ENCODE measurements at places on chromosomes 16 and 17.
A peak's percentile ranks its signal among the peaks of the same experiment; 100 is the strongest.

DNA sequence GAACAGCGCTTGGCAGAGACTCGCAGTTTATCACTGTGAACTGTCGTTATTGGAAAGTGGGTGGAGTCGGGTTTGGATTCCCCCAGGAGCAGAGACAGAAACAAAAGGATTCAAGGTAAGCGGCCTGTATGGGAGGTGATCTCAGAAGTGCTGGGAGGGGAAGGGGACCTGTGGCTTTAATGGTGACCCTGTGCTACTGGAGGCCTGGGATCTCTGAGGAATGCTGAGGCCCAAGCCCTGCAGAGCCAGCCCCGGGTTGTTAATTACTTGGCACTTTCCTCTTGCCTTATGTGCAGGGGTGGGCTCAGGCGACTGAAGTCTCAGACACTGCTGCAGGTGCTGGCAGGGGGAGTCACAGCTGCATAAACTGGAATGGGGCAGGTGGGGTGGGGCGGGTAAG lies 27.4 kb downstream of the IRF8 start:
- DNase-seq = no peak

DNA sequence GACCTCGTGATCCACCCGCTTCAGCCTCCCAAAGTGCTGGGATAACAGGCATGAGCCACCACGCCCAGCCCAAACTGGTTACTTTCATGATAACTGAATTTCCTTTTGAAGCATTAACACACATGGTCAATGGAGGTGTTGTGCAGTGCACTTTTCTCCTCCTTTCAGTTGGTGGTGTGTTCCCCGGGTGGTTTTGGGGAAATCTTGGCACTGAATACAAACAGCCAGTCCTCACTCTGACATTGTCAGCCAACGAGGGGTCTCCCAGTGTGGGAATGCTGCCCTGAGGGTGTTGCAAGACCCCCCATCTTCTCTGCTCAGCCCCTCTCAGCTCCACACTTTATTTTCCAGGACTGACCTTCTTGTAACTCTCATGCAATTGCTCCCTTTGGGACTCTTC lies 70.5 kb downstream of the SOX9 start:
- DNase-seq = no peak

DNA sequence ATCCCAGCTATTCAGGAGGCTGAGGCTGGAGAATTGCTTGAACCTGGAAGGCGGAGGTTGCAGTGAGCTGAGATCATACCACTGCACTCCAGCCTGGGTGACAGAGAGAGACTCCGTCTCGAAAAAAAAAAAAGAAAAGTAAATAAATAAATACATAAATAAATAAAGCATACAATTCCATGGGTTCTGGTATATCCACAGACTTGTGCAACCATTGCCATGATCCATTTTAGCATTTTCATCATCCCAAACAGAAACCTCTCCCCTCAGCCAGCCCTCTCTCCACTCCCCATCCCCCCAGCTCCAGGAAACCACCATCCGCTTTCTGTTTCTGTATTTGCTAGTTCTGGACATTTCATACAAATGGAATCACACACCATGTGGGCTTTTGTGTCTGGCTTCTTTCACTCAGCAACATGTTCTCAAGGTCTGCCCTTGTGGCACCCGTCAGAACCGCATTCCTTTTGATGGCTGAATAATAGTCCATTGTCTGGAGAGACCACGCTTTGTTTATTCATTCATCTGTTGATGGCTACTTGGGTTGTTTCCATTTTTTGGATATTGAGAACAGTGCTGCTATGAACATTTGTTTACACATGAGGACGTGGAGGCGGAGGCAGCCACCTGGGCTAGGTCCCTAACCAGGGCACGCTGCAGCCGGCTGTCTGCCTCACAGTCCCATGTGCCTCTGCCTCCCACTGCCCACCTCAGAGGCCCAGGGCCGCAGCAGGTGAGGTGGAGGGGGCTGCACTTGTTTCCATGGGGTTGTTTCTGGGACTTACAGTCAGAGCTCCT lies 76.2 kb downstream of the NT5M start:
- peak; percentile 20 for DNase-seq

- peak; percentile 86 for DNase-seq
Measured at GRCh38 chr17:39153599-39154051, 2.2 kb upstream of the PLXDC1 start.

- peak; percentile 56 for DNase-seq
Measured at GRCh38 chr17:27586203-27586721, 44.7 kb upstream of the LGALS9 start.

DNA sequence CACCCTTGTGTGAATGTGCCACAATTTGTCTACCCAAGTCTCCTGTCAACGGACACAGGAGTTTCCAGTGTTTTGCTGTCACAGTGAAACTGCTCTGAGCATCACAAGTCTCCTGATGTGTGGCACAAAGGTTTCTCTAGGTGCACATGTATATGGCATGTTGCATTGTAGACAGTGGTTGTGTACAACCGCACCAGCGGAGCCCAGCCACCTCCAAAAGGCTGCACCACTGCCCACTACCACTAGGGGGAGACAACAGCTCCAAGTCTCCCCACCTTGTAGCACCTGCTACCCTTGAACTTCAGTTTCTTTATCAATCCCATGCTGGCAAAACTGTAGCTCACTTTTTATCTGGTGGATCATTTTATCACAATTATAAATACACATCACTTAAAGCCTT lies 95.5 kb upstream of the ZNF469 start:
- peak; percentile 36 for DNase-seq

GRCh38 chr17:69500911-69501429 lies 86.5 kb downstream of the MAP2K6 start:
- no peak for DNase-seq

- no peak for DNase-seq
Measured at GRCh38 chr16:59330019-59330670, 596.0 kb upstream of the GOT2 start.

GRCh38 chr17:37327341-37328090 lies 48.3 kb upstream of the C17orf78 start:
- peak; percentile 87 for DNase-seq

DNA sequence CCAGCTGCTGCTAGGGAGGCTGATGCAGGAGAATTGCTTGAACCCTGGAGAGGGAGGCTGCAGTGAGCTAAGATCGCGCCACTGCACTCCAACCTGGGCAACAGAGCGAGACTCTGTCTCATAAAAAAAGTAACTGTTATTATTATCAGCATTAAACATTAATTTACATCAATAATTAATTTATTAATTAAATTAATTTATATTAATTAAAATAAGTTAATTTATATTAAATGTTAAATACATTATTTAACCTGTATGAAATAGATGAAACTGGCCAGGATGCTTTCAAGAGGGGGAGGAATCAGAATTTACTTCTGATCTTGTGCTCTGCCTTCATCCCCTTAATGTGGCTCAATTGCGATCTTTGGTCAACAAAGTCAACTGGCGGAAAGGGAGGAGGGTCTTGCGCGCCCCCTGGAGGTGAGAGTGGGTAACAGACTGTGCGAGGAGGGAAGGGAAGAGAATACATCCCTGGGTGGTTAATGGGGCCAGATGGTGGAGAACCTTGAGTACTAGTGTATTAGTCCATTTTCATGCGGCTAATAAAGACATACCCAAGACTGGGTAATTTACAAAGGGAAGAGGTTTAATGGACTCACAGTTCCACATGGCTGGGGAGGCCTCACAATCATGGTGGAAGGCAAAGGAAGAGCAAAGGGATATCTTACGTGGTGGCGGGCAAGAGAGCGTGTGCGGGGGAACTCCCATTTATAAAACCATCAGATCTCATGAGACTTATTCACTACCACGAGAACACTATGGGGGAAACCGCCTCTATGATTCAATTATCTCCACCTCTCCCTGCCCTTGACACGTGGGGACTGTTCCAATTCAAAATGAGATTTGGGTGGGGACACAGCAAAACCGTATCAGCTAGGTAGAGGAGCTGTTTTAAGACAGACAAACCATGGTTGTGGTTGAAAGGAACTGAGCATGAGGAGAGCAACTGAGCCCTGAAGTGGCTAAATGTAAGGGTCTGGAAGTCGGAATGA lies 15.7 kb upstream of the CPPED1 start:
- DNase-seq = peak; percentile 58

DNA sequence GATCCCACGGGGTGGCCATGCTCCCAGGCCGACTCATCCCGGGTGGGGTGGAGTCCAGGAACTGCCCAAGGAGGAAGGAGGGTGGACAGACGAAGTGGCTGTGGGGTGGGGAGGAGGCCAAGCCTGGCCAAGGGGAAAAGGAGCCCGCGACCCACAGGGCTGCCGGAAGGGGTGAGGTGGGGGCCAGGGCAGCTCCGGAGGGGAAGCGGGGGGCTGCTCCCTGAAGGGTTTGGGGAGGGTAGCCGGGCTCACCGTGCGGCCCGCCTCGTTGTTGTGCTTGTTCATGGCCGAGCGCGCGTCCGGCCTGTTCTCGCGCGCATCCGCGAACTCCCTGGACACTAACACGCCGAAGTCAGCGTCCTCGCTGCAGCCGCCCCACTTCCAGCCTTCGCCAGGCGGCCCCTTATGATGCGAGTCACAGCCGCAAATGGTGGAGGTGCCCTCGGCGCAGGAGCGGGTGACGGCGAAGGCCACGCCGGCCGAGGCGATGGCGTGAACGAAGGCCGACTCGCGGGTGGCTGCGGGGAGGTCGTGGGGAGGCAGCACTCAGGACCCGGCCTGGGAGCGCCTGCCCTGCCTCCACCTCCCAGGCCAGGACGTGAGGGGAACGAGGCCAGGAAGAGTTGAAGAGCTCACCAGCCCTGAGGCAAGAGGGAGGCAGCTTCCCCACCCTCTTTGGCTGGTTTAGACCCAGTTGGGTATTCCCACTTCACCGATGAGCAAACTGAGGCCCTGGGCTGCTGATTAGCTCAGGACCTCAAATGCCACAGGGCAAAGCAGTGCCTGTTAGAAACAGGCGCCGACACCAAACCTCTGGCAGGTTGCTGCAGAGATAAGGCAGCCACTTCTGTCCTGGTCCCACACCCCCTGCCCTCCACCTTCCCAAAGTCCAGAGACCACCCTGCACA lies 48.7 kb downstream of the WNT3 start:
- DNase-seq = peak; percentile 25

DNA sequence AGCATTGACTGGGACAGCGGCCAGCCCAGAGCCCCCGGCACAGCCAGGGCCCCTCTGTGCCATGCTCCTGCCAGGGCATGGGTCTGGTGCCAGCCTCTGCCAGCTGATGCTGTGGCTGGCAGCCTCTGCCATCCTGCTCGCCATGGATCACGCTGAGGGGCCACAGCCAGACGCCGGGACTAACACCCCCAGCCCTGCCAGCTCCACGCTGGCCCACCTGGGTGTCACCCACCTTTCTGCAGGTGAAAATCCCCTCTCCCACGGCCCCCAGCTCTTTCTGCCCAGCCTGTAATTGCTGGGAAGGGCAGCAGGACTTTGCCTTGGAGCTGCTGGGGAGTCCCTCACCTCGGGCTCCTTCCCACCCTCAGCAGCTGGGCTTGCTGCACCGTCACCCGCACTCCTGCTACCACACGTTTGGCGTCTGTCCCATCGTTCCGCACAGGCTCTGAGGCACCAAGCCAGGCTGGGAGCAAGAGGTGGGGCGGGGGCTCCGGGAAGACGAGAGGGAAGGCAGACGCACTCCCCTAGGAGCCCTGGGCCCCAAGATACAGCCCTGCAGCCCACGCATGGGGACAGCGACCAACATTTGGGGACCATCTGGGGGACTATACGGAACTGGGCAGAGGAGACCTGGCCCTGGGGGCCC lies 42.0 kb upstream of the ACSF3 start:
- no peak for DNase-seq

- no peak for DNase-seq
Measured at GRCh38 chr17:50277357-50277754, 3.1 kb downstream of the TMEM92 start.

GRCh38 chr17:45263477-45263860 lies 1.6 kb upstream of the SPATA32 start:
- no peak for DNase-seq

GRCh38 chr17:75295201-75296158 lies 6.2 kb upstream of the SLC25A19 start:
- no peak for DNase-seq

DNA sequence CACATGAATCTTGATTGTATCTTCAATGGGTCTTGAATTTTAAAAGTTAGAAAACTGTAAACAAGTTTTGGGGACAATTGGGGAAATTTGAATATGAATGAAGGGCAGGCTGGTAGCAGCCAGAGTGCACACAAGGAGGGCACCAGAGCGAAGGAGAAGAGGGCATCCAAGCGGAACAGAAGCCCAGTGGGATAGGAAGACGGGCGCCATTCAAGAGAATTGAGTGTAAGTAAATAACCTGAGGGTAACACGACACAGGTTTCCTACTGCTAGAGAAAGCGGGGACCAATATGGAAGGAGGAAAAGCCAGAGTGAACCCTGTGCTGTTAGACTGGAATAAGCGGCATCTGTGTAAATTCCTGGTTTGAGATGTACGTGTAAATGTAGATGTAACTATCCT lies 115.1 kb upstream of the CCL2 start:
- no peak for DNase-seq

DNA sequence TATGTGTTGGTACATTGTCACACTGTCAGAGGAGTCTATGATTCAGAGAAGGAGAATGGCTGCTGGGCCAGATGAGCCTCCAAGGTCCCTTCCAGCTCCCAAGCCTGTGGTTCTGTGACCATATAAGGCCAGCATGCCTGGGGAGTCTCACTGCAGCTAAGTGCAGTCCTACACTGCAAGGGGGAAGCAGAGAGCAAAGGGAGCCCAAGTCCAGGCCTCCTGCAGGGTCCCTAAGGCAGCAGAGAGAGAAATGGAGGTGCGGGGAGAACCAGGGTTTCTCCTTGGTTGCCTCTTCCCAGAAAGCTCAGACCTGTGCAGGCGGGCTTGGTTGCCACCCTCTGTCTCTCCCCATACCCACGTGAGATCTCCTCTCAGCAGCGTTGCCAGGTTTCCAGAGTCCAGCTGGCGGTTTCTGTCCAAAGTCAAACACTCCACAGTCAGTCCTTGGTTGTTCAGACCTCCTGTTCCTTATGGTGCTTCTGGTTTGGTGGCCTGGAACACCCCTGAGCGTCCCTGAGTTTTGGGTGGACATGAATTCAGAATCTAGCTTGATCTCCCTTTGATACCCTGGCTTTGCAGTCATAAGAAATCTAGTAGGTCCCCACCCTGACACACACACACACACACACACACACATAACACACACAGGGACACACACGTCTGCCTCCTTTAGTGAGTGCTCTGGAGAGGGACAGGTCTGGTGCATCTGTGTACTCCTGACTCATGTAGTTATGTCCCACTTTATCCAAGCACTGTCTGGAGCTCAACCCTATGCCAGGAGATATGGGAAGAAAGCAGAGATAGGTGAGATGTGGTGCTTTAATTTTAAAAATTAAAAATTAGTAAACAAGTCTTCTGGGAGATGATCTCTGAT lies 78.8 kb downstream of the GNAO1 start:
- peak; percentile 11 for DNase-seq

GRCh38 chr16:31229501-31229900 lies 12.6 kb upstream of the PYDC1 start:
- no peak for DNase-seq

GRCh38 chr16:24610416-24610755 lies 71.0 kb downstream of the RBBP6 start:
- DNase-seq = peak; percentile 27

GRCh38 chr16:27426423-27427408 lies 24.7 kb downstream of the IL21R start:
- DNase-seq = peak; percentile 96

DNA sequence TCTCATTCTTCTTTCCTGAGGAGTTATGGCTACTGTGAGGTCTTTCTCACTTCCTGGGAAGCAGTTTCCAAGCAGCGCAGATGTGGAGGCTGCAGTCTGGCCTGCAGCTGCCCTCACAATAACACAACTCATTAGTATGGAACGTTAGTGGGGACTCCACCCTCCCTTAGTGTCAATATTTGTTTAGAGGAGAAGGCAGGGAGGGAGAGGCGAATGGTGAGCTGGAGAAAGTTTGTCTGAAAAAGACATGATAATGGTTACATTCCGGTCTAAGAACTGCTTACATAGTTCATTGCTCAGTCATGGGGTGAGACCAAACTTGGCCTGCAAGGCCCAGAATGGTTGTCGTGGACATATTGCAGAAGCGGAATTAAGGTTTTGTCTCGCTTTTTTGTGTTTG lies 170.2 kb downstream of the HS3ST3B1 start:
- peak; percentile 62 for DNase-seq
